ENCODE measurements at places on chromosomes 5 and 9.

DNA sequence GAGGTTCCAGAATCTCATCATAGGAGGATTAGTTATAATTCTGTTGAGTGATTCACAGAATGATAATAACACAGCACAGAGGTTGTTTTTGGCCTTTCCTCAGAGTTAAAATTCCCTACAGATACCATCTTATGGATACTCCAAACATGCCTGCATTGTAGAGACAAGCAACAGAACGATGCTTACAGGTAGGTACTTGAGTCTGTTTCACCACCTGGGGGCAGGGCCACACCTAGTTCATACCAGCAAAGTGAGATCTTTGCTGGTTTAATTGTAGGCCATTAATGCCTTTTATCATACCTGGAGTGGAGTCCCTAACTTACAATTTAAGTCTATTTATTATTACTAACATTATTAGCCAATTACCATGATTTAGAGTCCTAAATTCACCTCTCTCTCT, 416.5 kb upstream of the TLE4 start:
- DNase-seq, result no peak

GRCh38 chr5:174527916-174528540, 196.4 kb upstream of the MSX2 start:
- DNase-seq, result no peak

- DNase-seq, result no peak
Observed at GRCh38 chr9:120187758-120188157, 392.2 kb downstream of the CDK5RAP2 start.

- DNase-seq, result no peak
Observed at GRCh38 chr9:129806061-129806460, 3.1 kb downstream of the TOR1B start.

DNA sequence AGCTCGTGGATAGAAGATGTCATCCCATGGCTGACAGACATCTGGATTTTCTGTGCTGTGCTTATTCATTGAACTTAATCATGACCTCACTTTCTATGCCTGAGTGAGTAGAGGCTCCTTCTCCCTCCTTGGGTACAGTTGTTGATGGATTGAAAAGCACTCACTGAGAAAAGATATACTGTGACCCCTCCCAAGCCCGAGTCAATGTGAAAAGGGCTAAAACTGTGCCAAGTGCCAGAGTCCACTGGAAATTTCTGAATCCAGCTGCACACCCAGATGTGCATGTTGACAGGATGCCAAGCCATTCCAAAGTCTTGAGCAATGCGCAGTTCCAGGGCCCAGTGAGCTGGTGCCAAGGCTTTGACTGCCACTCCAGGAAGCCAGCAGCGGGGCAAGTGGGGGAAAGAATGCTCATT, 473.0 kb downstream of the NTRK2 start:
- no peak for DNase-seq
